ENCODE measurements at places on chromosomes 13 and 19. TPM values are rescaled to one million over a fixed set of nuclear protein-coding genes. Genes with fewer than 3 reads are reported as not detected.

DNA sequence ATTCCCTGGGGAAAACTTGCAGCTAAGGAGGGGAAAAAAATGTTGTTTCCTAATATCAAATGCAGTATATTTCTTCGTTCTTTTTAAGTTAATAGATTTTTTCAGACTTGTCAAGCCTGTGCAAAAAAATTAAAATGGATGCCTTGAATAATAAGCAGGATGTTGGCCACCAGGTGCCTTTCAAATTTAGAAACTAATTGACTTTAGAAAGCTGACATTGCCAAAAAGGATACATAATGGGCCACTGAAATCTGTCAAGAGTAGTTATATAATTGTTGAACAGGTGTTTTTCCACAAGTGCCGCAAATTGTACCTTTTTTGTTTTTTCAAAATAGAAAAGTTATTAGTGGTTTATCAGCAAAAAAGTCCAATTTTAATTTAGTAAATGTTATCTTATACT, 33.6 kb downstream of the TNFSF11 start:
- DNase-seq, result no peak

DNA sequence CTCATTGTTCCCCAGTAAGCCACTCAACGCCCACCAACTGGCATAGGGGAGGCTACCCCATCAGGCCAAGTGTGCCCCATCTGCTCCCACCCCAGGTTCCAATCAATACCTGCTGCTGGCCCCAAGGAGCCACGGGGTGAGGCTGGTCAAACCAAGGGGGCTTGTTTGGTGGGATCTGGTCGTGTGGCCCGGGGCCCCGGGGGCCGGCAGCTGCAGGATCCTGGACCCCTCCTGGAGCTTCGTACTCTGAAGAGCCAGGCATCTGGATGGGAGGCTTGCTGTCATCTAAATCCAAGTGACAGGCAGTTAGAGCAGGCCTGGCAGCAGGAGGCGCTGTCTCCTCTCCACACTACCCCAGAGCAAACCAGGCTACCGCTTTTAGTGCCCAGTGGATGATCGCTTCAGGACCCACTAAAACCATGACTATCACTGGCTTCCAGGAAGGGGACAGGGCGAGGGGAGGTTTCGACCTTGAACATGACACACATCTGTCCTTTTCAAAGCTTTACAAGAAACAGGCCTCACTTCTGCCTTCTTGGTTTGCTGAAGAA, 14.2 kb downstream of the CHERP start:
- no peak for DNase-seq

GRCh38 chr19:48111280-48111679, 663 bp upstream of the PLA2G4C start:
- no peak for DNase-seq

GRCh38 chr13:103812558-103812957, 746.3 kb upstream of the SLC10A2 start:
- DNase-seq, result no peak

DNA sequence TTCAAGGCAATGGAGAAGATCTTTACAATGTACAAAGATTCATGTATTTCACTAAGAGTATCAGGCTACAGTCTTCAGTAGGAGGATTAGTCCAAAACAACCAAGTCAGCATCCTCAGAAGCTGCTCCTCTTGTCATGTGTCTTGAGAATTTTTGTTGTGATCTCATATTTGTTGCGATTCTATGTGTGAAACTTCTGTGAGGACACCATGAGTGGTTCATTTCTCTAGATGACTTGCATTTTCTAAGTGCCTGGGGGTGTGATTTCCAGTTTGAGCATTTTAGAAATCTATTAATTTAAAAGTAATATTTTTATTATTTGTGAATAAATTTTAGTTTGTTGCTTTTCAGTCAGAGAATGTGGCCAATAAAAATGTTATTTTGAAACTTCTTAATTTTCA, 94.5 kb downstream of the RAP2A start:
- DNase-seq, result no peak

DNA sequence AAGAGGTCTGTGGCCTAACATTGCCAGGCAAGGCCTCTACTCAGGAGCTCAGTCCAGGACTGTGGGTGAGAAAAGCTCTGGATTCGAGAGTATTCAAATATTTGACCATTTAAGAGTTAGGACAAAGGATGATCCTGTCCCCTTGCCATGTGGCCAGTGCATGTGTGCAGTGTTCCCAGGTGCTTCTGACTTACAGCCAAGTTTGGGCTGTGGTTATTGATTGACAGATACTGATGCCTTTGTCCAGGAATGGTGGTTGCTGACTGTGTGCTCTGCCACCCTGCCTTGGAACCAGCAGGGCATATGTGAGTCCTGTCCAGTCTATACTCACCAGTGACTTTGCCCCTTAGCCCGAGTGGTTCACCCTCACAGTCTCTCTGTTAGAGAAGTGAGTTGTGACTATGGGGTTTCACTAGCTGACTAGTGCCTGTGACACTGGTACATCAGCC, 51.9 kb downstream of the GARRE1 start:
- DNase-seq, result peak; percentile 60

GRCh38 chr19:2043961-2044708, 6.9 kb downstream of the MKNK2 start:
- no peak for DNase-seq

- DNase-seq, result no peak
These were observed 179.2 kb upstream of the ZNF507 start for GRCh38 chr19:32166238-32166637.

- DNase-seq, result no peak
These were observed 3.2 kb downstream of the SERPINE3 start for GRCh38 chr13:51342706-51343105.

DNA sequence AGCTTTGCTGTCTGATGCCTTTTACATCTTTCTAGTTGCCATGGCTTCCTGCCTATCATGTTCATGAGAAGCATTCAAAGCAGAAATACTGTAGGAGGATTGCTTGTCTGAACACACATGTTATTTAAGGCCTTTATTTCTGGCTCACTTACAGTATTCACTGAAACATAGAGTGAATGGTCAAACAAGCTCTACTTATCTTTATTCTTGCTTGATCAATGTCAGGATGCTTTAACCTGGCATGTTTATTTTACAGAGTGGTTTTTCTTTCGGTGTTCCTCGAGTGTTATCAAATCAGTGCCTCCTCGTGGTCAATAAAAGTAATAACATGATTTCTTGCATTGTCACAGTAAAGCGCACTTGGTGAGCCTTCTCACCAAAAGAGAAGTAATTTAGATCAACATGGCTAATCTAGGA, 73.5 kb upstream of the PCDH17 start:
- DNase-seq, result no peak

GRCh38 chr13:33383724-33384577, 98.4 kb upstream of the STARD13 start:
- DNase-seq, result no peak

- no peak for DNase-seq
These were observed 27.1 kb upstream of the IGFL1 start for GRCh38 chr19:46202426-46202825.

GRCh38 chr13:21698817-21699679, 28.2 kb downstream of the FGF9 start:
- no peak for DNase-seq

GRCh38 chr19:20513189-20513904, 52.2 kb downstream of the ZNF737 start:
- DNase-seq, result no peak

DNA sequence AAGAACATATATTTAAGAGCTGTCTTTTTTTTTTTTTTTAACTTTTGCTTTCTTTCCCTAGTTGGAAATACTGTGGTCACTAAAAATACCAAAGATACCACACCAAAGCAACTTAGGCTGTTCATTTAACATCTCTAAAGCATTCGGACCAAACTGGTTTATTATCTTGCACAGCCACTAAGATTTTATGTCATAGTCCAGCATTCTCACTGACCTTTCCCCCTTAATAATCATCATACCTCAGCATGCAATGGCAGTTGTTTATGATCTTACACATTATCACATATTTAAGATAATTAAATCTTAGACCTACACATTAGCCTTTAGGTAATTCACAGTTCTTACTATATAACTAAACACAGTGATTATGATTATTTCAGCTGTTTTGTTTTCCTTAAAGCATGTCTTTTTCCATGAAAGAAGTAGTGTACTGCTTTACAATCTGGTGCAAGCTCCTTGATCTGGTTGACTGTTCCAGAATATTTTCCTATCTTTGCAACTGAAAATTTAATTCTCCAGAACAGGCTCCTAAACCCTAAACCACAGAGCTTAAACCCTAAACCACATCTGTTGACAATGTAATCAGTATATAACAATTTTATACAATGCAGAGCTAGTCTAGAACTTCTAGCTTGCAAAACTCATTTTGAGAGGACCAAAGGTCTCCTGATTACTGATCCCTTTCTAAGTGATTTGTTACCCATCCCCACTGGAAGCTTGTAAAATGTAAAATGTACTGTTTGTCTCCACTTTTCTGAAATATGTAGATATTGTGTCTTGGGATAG, 74.2 kb downstream of the CDK8 start:
- no peak for DNase-seq

GRCh38 chr13:27628081-27628480, 6.4 kb downstream of the POLR1D start:
- no peak for DNase-seq

DNA sequence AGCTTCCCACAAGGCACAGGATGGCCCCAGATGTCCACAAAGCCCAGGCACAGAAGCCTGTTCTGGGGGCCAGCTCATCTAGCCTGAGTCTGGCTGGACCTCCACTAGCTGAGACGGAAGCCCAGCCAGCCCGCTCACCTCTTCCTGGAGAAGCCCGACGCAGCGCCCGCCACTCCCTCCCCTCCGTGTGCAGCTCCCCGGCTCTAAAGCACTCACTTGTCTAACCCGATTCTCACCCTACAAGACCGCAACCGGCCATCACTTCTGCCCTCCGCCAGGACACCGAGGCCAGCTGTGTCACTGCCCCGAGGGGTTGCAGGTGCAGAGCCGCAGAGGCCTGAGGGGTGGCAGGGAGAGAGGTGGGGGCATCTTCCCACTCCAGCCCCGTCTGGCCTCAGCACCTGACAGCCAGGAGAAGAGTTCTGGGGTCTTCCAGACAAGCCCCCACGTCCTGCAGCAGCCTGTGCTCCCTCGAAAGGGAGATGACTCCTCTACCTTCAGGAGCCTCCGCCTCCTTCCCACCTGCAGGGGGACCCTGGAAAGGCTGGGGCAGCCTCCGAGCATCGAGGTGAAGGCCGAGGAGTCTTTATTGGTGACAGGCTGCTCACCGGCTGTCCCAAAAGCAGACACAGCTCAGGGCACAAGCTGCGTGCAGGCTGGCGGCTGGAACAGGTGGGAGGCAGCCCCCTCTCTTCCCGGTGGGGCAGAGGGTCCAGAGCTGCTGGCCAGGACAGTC, 5.9 kb upstream of the DIRAS1 start:
- no peak for DNase-seq

- DNase-seq, result peak; percentile 30
These were observed 44.4 kb downstream of the ELF1 start for GRCh38 chr13:40974460-40975407.

- no peak for DNase-seq
These were observed 14.8 kb downstream of the SMIM24 start for GRCh38 chr19:3465552-3465951.

DNA sequence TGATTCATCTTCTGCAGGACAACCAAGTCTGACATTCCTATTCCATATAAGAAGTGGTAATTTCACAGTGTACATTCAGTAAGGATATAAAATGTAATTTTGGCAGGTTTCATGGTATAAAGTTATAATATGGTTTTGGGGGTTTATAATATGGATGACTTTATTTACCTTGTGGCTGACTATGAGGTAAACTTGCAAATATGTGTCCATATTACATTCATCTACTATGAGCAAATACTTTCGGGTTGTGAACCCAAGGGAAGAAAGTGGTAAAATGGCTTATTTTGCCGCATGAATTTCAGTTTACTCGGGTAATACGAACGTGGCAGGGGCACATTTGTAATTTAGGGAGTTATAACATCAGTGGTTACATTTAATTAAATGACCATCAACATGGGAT, 86.7 kb upstream of the TNFSF11 start:
- DNase-seq, result no peak

- DNase-seq, result no peak
These were observed 3.6 kb downstream of the MAU2 start for GRCh38 chr19:19324059-19324770.

- no peak for DNase-seq
These were observed 879.3 kb downstream of the OLFM4 start for GRCh38 chr13:53907891-53908290.

GRCh38 chr13:37212826-37213225, 107.4 kb upstream of the CSNK1A1L start:
- no peak for DNase-seq

DNA sequence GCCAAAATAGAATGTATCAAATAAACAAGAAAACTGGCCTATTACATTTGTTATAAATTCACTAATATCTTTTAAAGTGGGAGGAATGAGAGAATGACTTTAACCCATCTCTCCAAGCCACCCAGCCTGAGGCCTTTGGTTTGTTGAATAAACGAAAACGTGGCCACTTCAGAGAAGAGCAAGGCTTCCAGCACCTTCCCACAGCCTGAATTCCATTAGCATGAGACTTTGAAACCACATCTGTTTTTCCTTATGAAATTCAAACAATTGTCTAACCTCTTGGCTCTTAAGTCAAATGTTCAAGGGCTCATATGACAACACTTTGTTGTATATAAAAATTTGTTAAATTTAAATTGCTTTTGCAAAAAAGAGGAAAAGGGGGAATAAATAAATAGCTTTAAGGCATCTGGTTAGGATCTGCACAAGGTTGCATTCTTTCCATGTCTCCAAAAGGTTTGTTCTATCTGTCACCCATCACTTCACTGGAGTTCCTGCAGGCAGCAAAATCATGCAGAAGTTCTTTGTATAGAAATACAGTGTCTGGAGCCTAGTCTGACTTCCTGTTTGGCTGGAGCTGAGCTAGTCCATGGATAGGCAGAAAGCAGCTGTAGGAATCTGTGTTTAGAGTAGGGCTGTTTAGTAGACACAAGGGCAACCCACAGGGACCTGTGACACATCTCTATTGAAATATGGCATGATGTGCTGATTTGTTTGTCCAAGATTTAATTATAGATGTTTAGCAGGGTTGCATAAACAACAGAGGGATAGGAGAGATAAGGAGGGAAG, 502.3 kb downstream of the KCTD12 start:
- DNase-seq, result no peak

DNA sequence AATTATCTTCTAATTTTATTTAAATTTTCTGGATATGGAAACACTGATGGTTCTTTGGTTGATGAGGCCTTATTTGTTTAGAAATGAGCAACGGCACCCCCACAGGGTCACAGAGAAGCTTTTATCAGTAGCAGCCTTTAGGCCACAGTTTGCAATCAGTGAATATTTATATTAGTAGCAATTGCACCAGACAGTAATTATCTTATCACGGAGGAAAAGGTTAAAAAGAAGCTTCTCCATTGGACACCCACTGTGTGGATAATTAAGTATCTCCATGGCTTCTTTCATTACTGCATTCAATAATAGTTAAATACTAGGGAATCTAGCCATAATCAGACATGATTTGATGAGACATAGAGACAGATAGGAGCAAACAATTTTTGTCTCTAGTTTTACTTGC, 2099.2 kb upstream of the PCDH20 start:
- DNase-seq, result no peak

Gene FZR1
- total RNA-seq, result 33.1 TPM

Gene FOXA3
- 19.9 TPM for total RNA-seq

Gene ERICH6B
- not detected for total RNA-seq

Gene ZNF416
- total RNA-seq, result 6.1 TPM

Gene LPAR2
- 25.0 TPM for total RNA-seq

Gene PABPC3
- total RNA-seq, result 0.28 TPM

Gene KLF1
- not detected for total RNA-seq

Gene PGLYRP2
- total RNA-seq, result not detected

Gene ADPRHL1
- 2.8 TPM for total RNA-seq

Gene SYNGR4
- total RNA-seq, result not detected

Gene SIGLEC9
- not detected for total RNA-seq

Gene RB1
- total RNA-seq, result 38.8 TPM

Gene SELENOV
- total RNA-seq, result not detected

Gene DCT
- total RNA-seq, result not detected

Gene YJU2
- total RNA-seq, result 10.4 TPM

Gene ZIC2
- 3.5 TPM for total RNA-seq

Gene ZNF414
- 8.7 TPM for total RNA-seq
